ENCODE measurements at places on chromosomes 1 and 21. TPM values are rescaled to one million over a fixed set of nuclear protein-coding genes. Genes with fewer than 3 reads are reported as not detected.

DNA sequence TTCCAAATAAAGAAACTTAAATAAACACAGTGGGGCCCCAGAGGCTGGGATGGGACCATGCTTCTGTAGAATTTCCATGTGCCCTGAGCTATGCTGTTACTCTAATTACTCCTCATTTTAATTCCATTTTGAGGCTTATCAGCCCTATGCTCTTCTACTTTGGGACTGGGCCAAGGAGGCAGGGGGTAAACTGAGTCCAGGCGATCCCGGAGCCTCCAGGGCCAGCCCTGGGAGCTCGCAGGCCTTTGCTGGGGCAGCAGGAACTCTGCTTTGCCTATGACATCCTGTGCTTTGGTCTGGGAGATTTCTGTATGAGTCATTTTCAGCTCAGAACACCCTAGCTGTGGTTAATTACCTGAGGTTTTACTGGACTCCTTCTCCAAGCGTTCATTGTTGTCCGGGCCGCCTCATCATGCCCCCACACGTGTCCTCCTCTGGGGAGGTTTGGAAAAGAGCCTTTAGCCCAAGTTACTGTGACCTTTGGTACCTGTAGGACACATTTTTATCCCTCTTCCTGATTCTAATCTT is 95.7 kb downstream of the RHOU start:
- DNase-seq = no peak
- H3K27me3 ChIP-seq = peaks cover 7% of the 10 kb centered on the region
- H3K27ac ChIP-seq = peak overlapping the region; percentile 7
- H3K4me3 ChIP-seq = peak overlapping the region; percentile 22
- peaks cover 2% of the 10 kb centered on the region for H3K36me3 ChIP-seq
- H3K4me1 ChIP-seq = peaks cover 52% of the 10 kb centered on the region

Gene CCDC17
- 4.4 TPM for total RNA-seq

Gene HS2ST1
- 18.6 TPM for total RNA-seq

DNA sequence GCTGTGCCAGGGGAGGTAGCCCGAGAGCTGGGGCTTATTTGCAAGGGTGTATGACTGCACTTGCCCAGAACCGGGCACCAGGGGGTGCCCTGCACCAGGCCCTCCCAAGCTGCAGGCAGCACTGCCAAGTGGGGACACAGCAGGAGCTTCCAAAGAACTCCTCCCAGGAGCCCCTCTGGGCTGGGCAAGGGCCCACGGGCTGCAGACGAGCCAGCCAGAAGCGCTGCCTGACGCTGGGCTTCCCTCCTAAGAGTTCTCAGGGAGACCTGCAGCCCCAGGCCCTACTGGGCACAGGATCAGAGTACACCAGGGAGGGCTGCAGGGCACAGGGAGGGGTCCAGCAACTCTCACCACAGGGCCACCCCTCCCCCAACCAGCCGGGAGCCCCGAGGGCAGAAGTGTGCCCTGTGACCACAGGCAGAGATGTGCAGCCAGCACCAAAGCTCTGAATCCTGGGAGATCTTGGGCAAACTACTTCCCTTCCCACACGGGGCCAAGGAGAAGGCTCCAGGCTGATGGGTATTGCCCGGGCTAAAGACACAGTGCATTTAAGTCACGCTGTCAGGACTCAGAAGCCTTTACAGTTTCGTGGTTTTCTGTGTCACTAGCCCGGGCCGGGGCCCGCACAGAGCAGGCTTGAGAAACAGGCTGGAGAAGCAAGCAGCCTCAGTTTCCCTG is 63.4 kb downstream of the KCNAB2 start:
- H3K27me3 ChIP-seq = no peaks in the 10 kb centered on the region
- H3K4me3 ChIP-seq = no peak overlapping the region
- H3K36me3 ChIP-seq = no peaks in the 10 kb centered on the region
- no peaks in the 10 kb centered on the region for H3K4me1 ChIP-seq
- H3K27ac ChIP-seq = no peak overlapping the region

Gene TMEM269
- 0.22 TPM for total RNA-seq

GRCh38 chr21:41451753-41452676 is 26.0 kb downstream of the MX1 start:
- no peaks in the 10 kb centered on the region for H3K27me3 ChIP-seq
- peaks cover 51% of the 10 kb centered on the region for H3K36me3 ChIP-seq
- H3K27ac ChIP-seq = peak overlapping the region; percentile 72
- no peak for DNase-seq
- H3K4me1 ChIP-seq = peaks cover 28% of the 10 kb centered on the region

- DNase-seq = no peak
- H3K4me3 ChIP-seq = no peak overlapping the region
- peaks cover 1% of the 10 kb centered on the region for H3K4me1 ChIP-seq
- peaks cover 10% of the 10 kb centered on the region for H3K27me3 ChIP-seq
- no peak overlapping the region for H3K27ac ChIP-seq
- peaks cover 2% of the 10 kb centered on the region for H3K36me3 ChIP-seq
Measured at GRCh38 chr21:29261555-29262540, 36.9 kb upstream of the BACH1 start.

Gene GPR25
- total RNA-seq = 0.75 TPM

DNA sequence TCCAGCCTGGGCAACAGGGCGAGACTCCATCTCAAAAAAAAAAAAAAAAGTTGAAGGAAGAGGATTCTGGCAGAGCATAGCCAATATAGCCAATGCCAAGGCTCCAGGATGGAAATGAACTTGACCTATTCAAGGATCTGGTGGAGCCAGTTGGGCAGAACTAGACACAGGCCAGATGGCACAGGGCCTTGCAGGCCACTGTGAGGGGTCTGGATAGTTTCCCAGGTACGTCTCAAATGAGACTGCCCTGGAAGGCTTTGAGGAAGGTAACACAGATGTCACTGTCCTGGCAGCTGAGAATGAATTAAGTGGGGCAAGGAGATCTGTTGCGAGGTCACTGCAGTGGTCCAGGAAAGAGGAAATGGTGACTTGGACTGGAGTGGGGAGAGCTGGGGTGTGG is 12.0 kb upstream of the ARHGEF19 start:
- H3K36me3 ChIP-seq = peaks cover 1% of the 10 kb centered on the region
- H3K4me1 ChIP-seq = peaks cover 8% of the 10 kb centered on the region
- H3K27me3 ChIP-seq = peaks cover 37% of the 10 kb centered on the region
- no peak overlapping the region for H3K27ac ChIP-seq

DNA sequence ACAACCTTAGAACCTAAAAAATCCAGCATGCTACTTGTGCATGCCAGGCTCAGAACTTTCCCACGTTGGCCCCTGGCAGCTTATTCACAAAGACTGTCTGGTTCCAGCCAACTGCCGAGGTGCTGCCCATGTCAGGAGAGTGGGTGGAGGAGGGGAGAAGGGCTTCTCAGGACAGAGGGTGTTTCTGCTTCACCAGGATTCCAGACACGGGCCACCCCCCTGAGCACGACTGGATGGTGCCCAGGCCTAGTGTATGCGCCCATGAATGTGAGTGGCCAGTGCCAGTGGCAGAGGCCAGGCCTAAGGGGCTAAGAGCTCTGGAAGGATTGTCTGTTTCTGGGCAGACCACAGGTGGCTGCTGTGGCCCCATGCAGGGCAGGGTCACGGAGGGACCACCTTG is 148.2 kb upstream of the COL6A1 start:
- H3K27me3 ChIP-seq = peaks cover 2% of the 10 kb centered on the region
- DNase-seq = no peak
- no peak overlapping the region for H3K27ac ChIP-seq
- H3K36me3 ChIP-seq = no peaks in the 10 kb centered on the region
- no peak overlapping the region for H3K4me3 ChIP-seq

Gene HMCN1
- 0.55 TPM for total RNA-seq

DNA sequence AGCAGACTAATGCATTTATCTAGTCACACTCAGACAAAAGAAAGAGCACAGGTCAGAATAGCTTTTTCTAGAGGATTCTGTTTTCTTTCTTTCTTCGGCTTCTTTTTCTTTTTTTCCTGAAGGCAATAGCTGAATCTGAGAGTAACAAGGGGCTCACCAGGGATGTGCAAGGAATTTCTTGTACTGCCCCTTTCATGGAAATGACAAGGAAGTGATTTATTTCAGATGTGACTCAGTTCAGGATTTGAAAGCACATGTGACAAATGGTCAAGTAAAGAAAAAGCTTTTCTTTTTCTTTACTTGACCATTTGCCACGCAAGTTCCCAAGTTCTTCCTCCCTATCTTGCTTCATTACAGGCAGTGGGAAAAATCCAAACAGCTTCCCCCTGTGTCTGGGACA is 202.0 kb downstream of the GABPA start:
- H3K27ac ChIP-seq = no peak overlapping the region
- H3K4me1 ChIP-seq = peaks cover 9% of the 10 kb centered on the region
- no peak overlapping the region for H3K4me3 ChIP-seq
- no peaks in the 10 kb centered on the region for H3K27me3 ChIP-seq

Gene ZNF672
- total RNA-seq = 53.6 TPM

All from activated naive CD8-positive, alpha-beta T cell treated with anti-CD3 and anti-CD28 coated beads, Interleukin-2, amount 10 ng/mL, durations not matched to agents 7 days and 5 days (primary cell).